ENCODE measurements at places on chromosomes 5 and 9.

DNA sequence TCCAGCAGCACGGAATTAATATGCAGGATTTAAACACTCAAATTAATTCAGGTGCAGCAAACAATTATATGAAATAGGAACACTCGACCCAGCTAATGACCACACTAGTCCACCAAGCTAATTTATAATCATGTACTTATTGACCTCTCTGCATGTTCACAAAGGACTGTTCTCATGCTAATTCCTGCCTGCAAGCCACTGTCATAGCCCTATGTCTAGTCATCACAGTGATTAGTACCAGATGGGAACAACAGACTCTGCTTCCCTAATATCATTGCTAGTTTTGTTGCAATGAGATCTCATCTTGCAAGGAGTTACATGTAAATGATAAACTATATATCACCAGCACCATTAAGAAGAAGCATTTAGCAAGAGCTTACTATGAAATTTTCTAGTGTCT, 553.0 kb upstream of the GRAMD2B start:
- DNase-seq, result peak; percentile 80

GRCh38 chr5:172905346-172906140, 53.7 kb upstream of the RPL26L1 start:
- DNase-seq, result peak; percentile 36

GRCh38 chr9:6827439-6828145, 69.8 kb downstream of the KDM4C start:
- peak; percentile 53 for DNase-seq

- no peak for DNase-seq
Observed at GRCh38 chr5:4226565-4226964, 630.9 kb downstream of the IRX1 start.

DNA sequence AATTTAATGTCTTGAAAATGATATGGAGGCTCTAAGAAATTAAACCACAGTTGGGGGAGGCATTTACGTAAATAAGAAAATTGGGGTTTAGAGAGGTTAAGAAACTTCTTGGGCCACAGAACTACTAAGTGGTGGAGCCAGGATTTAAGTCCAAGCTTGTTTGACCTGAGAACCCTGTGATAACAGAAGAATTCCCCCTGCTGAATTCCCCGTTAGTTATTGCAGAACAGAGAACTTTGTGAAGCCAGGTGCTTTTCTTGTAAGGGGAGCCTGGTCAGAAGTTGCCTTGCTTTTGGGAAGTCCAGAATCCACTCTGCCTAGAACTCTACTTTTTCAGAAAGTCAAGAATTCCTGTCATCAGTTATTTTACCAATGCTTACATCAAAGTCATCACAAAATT, 309.3 kb upstream of the SEMA6A start:
- no peak for DNase-seq

DNA sequence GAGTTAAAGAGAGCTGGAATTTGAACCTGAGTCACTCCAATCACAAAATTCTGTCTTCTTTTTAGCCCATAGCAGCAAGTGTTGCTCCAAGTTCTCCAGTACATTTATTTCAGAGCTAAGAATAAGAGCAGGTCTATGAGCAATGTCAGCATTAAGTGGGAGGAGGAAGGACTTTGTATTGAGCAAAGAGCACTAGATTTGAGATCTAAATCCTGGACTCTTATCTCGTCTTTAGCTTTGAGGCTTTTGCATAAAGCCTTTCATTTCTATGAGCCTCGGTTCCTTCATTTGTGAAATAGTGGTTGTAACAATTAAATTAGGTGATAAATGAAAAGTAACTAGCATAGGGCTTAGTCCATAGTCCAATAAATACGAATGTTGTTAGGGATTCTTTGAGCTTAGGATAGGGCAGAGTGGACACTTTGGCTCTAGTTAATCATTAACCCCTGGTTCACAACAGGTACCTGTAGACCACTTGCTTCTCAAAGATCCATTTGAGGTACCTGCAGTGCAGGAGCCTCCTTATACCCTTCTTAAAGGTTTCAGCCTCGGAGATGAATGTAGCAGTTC, 464.1 kb upstream of the KLF4 start:
- no peak for DNase-seq

GRCh38 chr5:39106322-39106721, 32.1 kb upstream of the RICTOR start:
- no peak for DNase-seq
